Activated naive CD4-positive, alpha-beta T cell treated with anti-CD3 and anti-CD28 coated beads for 36 hours (primary cell): ENCODE measurements at places on chromosomes 1 and 21. TPM values are rescaled to one million over a fixed set of nuclear protein-coding genes. Genes with fewer than 3 reads are reported as not detected.

Gene CASQ1
- not detected for total RNA-seq

DNA sequence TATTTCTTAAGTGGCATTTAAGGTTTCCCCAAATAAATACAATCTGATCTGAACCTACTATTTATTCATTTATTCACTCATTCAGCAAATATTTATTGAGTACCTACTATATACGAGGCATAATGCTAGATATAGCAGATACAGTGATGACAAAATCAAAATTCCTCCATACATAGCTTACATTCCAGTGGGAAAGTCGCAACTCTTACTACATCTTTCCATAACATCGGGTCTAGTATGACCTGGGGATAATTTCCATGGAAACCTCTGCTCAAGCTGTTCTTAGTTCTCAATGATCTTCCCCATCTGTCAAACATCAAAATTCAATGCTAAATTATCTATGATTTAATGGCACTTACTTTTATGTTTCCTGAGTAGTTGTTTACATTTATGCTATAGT lies 70.8 kb upstream of the PRKACB start:
- no peak for DNase-seq
- H3K36me3 ChIP-seq, result no peaks in the 10 kb centered on the region
- H3K4me3 ChIP-seq, result no peak overlapping the region
- peaks cover 4% of the 10 kb centered on the region for H3K4me1 ChIP-seq
- H3K27me3 ChIP-seq, result peaks cover 4% of the 10 kb centered on the region

- no peak overlapping the region for H3K4me3 ChIP-seq
- H3K4me1 ChIP-seq, result no peaks in the 10 kb centered on the region
- H3K36me3 ChIP-seq, result no peaks in the 10 kb centered on the region
These were observed 61.0 kb downstream of the LAMC2 start for GRCh38 chr1:183247066-183247465.

DNA sequence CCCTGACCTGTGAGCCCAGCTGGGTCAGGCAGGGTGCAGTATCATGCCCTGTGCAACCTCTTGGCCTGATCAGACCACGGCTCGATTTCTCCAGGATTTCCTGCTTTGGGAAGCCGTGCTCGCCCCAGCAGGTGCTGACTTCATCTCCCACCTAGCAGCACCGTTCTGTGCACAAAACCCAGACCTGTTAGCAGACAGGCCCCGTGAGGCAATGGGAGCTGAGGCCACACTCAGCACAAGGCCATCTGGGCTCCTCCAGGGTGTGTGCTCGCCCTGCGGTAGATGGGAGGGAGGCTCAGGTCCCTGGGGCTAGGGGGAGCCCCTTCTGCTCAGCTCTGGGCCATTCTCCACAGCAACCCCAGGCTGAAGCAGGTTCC lies 29.6 kb downstream of the SLC19A1 start:
- no peak overlapping the region for H3K4me3 ChIP-seq
- H3K27me3 ChIP-seq, result no peaks in the 10 kb centered on the region
- H3K27ac ChIP-seq, result no peak overlapping the region
- peaks cover 5% of the 10 kb centered on the region for H3K4me1 ChIP-seq
- peaks cover 11% of the 10 kb centered on the region for H3K36me3 ChIP-seq
- DNase-seq, result no peak

Gene SRP9
- total RNA-seq, result 356 TPM

Gene RORC
- 1.4 TPM for total RNA-seq

Gene DCST1
- not detected for total RNA-seq

Gene BNIPL
- 1.3 TPM for total RNA-seq

- no peak overlapping the region for H3K4me3 ChIP-seq
- no peaks in the 10 kb centered on the region for H3K27me3 ChIP-seq
- H3K4me1 ChIP-seq, result peaks cover 7% of the 10 kb centered on the region
- DNase-seq, result no peak
- peaks cover 8% of the 10 kb centered on the region for H3K36me3 ChIP-seq
- no peak overlapping the region for H3K27ac ChIP-seq
These were observed 97.6 kb downstream of the OSBPL9 start for GRCh38 chr1:51714374-51715019.
